ENCODE measurements at places on chromosomes 1 and 21. TPM values are rescaled to one million over a fixed set of nuclear protein-coding genes. Genes with fewer than 3 reads are reported as not detected.

Gene SWT1
- total RNA-seq = 6.9 TPM

DNA sequence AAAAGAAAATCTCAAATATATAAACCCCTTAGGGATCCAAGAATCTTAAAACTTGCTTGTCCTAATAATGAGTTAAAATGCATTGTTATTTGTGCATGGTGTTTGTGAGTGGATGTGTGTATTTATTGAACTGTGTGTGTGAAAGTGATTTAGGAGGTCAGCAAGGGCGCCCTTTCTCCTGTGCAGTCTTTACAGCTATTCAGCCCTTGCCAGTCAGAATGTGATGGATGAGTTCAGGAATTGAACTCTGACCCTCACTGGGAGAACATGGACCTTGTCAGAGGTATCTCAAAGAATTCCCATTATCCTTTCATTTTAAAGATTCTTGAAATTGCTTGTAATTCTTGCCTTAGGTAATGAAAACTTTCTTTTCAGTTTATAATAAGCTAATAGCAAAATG, 493.0 kb upstream of the ADGRL4 start:
- H3K4me3 ChIP-seq = no peak overlapping the region
- H3K27me3 ChIP-seq = no peaks in the 10 kb centered on the region
- H3K27ac ChIP-seq = no peak overlapping the region
- H3K4me1 ChIP-seq = no peaks in the 10 kb centered on the region
- no peaks in the 10 kb centered on the region for H3K36me3 ChIP-seq

- H3K4me3 ChIP-seq = no peak overlapping the region
- H3K27me3 ChIP-seq = no peaks in the 10 kb centered on the region
- H3K36me3 ChIP-seq = no peaks in the 10 kb centered on the region
- H3K27ac ChIP-seq = peak overlapping the region; percentile 97
- DNase-seq = no peak
- H3K4me1 ChIP-seq = peaks cover 50% of the 10 kb centered on the region
Measured at GRCh38 chr1:54409156-54410142, 3.3 kb upstream of the SSBP3 start.

Gene AQP10
- not detected for total RNA-seq

Gene STYXL2
- total RNA-seq = not detected

Gene KIF2C
- 3.4 TPM for total RNA-seq

DNA sequence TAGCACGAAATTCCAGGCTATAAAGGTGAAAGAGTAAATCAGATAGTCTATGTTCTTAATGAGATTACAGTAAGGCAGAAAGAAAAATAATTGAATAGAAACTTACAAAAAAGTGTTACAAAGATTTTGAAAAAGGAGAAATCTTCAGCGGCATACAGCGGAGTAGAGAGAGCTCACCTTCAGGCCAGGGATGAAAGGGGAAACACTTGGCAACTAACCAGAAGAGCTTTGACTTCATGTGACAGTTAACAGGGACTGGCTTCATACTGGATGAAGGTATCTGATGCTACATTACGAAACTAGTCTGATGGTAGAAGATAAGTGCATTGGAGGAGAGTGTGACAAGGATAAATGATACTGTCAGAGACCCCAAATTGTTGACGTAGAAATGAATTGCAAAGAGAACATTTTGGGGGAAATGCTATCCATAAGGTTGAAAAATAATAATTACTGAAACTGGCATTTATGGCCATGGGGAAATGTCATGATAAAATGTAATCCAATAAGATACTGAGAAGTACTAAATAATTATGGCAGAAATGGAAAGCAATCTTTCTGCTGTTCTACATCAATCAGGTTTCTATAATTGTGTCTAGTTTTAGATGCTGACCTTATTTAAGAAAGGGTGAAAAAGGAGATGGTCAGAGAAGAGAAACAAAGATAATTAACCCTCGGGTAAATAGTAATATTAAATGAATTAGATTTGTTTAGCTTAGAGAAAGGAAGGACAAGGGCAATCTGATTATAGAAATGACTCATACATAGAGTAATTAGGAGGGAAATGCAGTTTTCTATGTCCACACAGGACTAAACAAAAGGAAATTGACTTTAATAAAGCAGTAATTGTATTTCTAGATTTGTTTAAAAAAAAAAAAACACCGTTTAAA, 808.7 kb downstream of the NCAM2 start:
- no peak overlapping the region for H3K27ac ChIP-seq
- H3K4me1 ChIP-seq = no peaks in the 10 kb centered on the region
- no peak overlapping the region for H3K4me3 ChIP-seq
- no peak for DNase-seq
- no peaks in the 10 kb centered on the region for H3K27me3 ChIP-seq

Gene CD53
- total RNA-seq = 41.5 TPM

GRCh38 chr1:62500210-62500609, 63.4 kb downstream of the USP1 start:
- H3K27ac ChIP-seq = no peak overlapping the region
- H3K4me3 ChIP-seq = no peak overlapping the region
- no peaks in the 10 kb centered on the region for H3K27me3 ChIP-seq
- H3K4me1 ChIP-seq = no peaks in the 10 kb centered on the region
- no peaks in the 10 kb centered on the region for H3K36me3 ChIP-seq
- DNase-seq = no peak

DNA sequence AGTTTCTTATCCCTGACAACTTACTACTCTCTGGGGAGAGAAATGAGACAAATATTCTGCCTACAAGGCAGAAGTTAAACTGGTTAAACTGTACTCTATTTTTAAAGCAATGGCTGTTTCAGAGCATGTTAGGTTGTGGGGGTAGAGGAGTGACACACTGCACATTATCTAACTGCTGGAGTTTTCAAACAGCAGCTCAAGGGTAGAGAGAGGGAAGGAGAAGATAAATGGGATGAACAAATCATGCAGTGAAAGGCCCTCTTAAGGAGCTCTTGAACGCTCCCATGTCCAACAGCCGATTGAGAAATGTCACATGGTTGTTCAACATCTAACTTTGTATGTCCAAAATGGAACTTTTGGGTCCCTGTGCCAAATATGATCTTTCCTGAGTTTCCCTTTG, 14.0 kb upstream of the IFI44L start:
- H3K27me3 ChIP-seq = no peaks in the 10 kb centered on the region
- no peaks in the 10 kb centered on the region for H3K36me3 ChIP-seq
- no peaks in the 10 kb centered on the region for H3K4me1 ChIP-seq
- no peak for DNase-seq
- no peak overlapping the region for H3K4me3 ChIP-seq
- H3K27ac ChIP-seq = no peak overlapping the region

DNA sequence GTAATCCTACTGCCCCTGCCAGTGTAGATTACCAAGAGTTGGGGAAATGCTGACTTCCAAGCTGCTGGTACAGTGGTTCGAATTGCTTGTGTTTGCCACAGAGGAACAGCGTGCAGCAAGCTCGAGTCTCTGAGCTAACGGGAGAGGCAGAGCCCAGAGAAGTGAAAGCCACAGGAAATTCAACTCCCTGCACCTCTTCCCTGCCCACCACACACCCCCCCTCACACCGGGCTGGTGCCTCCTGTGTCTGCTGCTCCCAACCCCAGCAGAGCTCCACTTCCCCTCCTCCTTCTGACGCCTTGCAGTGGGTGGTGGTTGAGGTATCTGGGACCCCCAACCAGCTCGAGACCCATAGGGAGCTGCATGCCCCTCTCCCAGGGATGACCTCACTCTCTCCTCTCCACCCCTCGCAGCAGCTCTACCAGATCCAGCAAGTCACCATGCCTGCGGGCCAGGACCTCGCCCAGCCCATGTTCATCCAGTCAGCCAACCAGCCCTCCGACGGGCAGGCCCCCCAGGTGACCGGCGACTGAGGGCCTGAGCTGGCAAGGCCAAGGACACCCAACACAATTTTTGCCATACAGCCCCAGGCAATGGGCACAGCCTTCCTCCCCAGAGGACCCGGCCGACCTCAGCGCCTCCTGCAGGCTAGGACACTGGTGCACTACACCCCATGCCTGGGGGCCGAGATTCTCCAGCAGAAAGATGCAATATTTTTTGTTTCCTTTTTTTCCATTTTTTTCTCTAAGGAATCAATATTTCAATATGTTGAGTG, 13.1 kb upstream of the KCNQ4 start:
- no peaks in the 10 kb centered on the region for H3K27me3 ChIP-seq
- H3K36me3 ChIP-seq = peaks cover 59% of the 10 kb centered on the region
- peak; percentile 67 for DNase-seq
- no peaks in the 10 kb centered on the region for H3K4me1 ChIP-seq
- no peak overlapping the region for H3K4me3 ChIP-seq
- no peak overlapping the region for H3K27ac ChIP-seq

GRCh38 chr1:174743654-174744561, 255.8 kb upstream of the CACYBP start:
- H3K4me3 ChIP-seq = no peak overlapping the region
- DNase-seq = no peak
- H3K27ac ChIP-seq = no peak overlapping the region
- no peaks in the 10 kb centered on the region for H3K27me3 ChIP-seq
- H3K4me1 ChIP-seq = no peaks in the 10 kb centered on the region

GRCh38 chr1:208227366-208227765, 16.8 kb downstream of the PLXNA2 start:
- H3K4me3 ChIP-seq = no peak overlapping the region
- H3K27ac ChIP-seq = no peak overlapping the region
- DNase-seq = no peak
- no peaks in the 10 kb centered on the region for H3K27me3 ChIP-seq
- H3K36me3 ChIP-seq = no peaks in the 10 kb centered on the region

Gene SLFNL1
- 1.2 TPM for total RNA-seq

- H3K4me1 ChIP-seq = no peaks in the 10 kb centered on the region
- no peak overlapping the region for H3K4me3 ChIP-seq
- H3K27me3 ChIP-seq = no peaks in the 10 kb centered on the region
- no peak overlapping the region for H3K27ac ChIP-seq
- no peaks in the 10 kb centered on the region for H3K36me3 ChIP-seq
Measured at GRCh38 chr21:45638707-45639106, 4.8 kb upstream of the PCBP3 start.

Gene TFF1
- not detected for total RNA-seq

Gene RSPH1
- total RNA-seq = not detected

Gene CRB1
- not detected for total RNA-seq

DNA sequence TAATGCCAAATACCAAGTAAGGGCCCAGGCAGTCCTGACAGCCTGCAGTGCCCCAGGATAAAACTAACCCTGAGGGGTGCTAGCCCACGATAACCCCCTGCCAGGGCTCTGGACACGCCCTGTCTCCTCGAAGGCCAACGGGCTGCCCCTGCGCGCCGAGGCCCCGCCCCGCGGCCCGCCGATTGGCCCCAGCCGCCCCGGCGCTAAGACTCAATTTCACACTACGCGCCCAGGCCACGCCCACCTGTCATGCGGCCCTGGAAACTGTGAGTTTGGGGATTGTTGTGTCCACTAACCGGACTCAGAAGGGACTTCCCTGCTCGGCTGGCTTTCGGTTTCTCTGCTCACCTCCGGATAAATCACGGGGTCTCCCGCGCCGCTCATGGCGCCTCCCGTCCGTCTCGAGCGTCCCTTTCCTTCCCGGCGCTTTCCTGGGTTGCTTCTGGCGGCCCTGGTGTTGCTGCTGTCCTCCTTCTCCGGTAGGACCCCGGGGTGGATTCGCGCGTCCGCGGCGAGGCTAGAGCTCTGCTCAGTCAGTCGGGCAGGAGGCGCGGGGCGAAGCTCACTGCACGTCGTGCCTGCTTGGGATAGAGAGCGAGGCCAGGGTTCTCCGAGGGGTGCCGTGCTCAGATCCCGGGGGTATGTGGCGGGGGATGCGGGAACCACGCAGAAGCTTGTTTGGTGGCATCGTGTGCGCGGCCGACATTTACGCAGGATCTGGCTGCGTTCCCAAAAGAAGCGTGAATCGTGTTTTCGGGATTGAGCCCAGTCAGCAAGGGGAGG, at the start of gene CR1L:
CR1L (plus strand) TSS at position 282 of the 783 bp plus-strand sequence; CDS start at position 383, 101 bp downstream.
- H3K27ac ChIP-seq = no peak within 1 kb of the TSS
- H3K27me3 ChIP-seq = no peaks in the 10 kb centered on the region

- no peaks in the 10 kb centered on the region for H3K4me1 ChIP-seq
- no peaks in the 10 kb centered on the region for H3K27me3 ChIP-seq
- H3K4me3 ChIP-seq = no peak overlapping the region
- H3K36me3 ChIP-seq = no peaks in the 10 kb centered on the region
Measured at GRCh38 chr1:242208021-242208420, 209.1 kb upstream of the MAP1LC3C start.

GRCh38 chr1:38120552-38121230, 74.1 kb upstream of the POU3F1 start:
- DNase-seq = no peak
- no peaks in the 10 kb centered on the region for H3K4me1 ChIP-seq
- no peak overlapping the region for H3K27ac ChIP-seq
- no peaks in the 10 kb centered on the region for H3K36me3 ChIP-seq

GRCh38 chr1:216090556-216090955, 332.7 kb downstream of the USH2A start:
- no peak overlapping the region for H3K4me3 ChIP-seq
- no peaks in the 10 kb centered on the region for H3K36me3 ChIP-seq
- H3K27me3 ChIP-seq = no peaks in the 10 kb centered on the region
- DNase-seq = no peak

Gene CSF1
- total RNA-seq = 159 TPM

Gene TDRD10
- 4.9 TPM for total RNA-seq

Gene ZNF648
- not detected for total RNA-seq

GRCh38 chr1:87958201-87958600, 629.5 kb downstream of the LMO4 start:
- H3K27me3 ChIP-seq = no peaks in the 10 kb centered on the region
- H3K27ac ChIP-seq = no peak overlapping the region
- H3K36me3 ChIP-seq = no peaks in the 10 kb centered on the region
- no peaks in the 10 kb centered on the region for H3K4me1 ChIP-seq
- H3K4me3 ChIP-seq = no peak overlapping the region

DNA sequence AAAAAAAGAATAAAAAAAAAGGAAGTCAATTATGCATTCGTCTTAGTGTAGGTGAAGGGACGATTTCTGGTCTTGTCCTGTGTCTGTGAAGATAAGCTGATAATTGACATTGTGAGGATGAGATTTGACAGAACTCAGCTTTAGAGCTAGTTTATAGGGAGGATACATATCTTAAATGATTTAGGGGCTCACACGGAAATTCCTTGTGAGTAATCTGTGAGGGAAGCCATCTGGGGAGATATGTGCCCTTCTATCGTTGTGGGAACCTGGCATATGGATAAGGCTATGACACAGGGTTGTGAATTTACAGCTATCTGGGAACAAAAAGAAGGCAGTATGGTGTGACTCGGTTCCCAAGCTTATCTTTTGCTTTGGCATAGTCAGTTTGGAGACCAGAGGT, 71.1 kb downstream of the RABGAP1L start:
- no peak for DNase-seq
- H3K4me1 ChIP-seq = no peaks in the 10 kb centered on the region
- H3K36me3 ChIP-seq = peaks cover 17% of the 10 kb centered on the region
- no peaks in the 10 kb centered on the region for H3K27me3 ChIP-seq

- DNase-seq = no peak
- H3K27ac ChIP-seq = no peak overlapping the region
- H3K36me3 ChIP-seq = no peaks in the 10 kb centered on the region
- H3K4me3 ChIP-seq = no peak overlapping the region
Measured at GRCh38 chr1:217333939-217334338, 297.0 kb downstream of the GPATCH2 start.
